Activated naive CD8-positive, alpha-beta T cell treated with anti-CD3 and anti-CD28 coated beads, Interleukin-2, amount 50 U/mL, for 16 hours (primary cell): ENCODE measurements at places on chromosomes 5 and 9.

- DNase-seq, result no peak
Observed at GRCh38 chr9:14170973-14171596, 142.9 kb downstream of the NFIB start.

GRCh38 chr9:37839496-37840461 is 39.2 kb downstream of the DCAF10 start:
- no peak for DNase-seq

- DNase-seq, result no peak
Observed at GRCh38 chr9:38051780-38052546, 17.1 kb downstream of the SHB start.

DNA sequence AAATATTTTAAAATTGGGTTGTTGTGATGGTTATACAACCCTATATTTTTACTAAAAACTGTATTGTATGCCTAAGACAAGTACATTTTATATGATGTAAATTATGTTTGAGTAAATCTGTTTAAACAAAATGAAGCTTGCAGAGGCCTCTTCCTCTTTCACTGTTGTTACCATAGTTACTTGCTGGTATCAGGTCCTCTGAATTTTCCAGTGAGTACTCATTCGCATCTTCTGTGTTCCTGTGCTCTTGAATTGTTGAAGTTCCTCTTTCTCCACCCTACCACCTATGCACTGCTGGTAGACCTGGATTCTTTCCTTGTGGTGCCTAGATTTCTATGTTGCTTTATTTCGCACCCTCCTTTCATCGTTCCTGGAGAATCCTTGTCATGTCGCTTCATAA is 938.5 kb upstream of the ACO1 start:
- DNase-seq, result no peak

DNA sequence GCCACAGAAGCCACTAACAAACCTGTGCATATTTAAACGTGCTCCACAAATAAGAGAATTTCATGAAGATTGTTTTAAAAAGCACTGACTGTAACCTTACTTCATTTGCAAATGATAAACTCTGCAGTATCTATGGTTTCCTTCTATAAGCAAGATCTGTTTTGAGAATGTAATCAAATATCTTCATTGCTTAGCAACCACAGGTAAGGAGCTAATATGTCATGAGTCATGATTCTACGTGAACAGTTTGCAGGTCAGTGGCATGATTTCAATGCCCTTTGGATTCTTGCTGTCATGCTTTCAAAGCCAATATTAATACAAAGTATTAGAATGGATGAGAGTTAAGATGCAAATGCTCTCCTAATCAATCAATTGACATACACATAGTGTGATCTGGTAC is 325.0 kb downstream of the EDIL3 start:
- DNase-seq, result no peak

GRCh38 chr9:7123743-7124142 is 366.0 kb downstream of the KDM4C start:
- DNase-seq, result no peak

GRCh38 chr9:112044881-112045280 is 130.2 kb downstream of the SUSD1 start:
- no peak for DNase-seq

DNA sequence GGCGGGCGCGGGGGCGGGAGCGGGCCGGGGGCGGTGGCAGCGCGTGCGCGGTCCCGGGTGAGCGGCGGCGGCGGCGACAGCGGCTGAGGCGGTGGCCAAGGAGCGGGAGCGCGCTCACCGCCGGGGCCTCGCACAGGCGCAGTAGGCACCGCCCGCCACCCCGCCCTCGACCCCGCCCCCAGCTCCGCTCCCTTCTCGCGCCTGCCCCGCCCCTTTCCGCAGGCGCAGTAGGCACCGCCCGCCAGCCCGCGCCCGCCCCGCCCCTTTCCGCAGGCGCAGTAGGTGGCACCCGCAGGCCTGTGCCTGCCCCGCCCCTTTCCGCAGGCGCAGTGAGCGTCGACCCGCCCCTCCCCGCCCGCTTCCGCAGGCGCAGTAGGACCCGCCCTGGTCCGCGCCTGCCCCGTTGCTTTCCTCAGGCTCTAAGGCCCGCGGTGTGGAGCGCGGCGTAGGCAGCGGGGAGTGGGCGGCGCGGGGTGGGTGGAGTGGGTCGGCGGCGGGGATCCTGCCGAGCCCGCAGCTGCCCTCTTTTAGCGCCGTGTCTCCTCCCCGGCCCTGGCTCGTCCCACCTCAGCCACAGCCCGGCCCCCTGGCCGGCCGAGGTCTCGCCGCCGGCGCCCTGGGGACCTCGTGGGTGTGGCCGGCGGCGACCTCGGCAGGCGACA is at the start of gene CAMSAP1:
CAMSAP1 (minus strand) TSS at position 116 of the 662 bp plus-strand sequence. CDS start 387 bp downstream, outside the sequence.
- DNase-seq, result peak; percentile 83

GRCh38 chr5:33761139-33761538 is 130.7 kb downstream of the ADAMTS12 start:
- no peak for DNase-seq

- DNase-seq, result no peak
Observed at GRCh38 chr5:68285075-68285840, 69.7 kb downstream of the PIK3R1 start.

GRCh38 chr5:39461007-39461682 is 36.4 kb upstream of the DAB2 start:
- no peak for DNase-seq

- DNase-seq, result no peak
Observed at GRCh38 chr9:128628471-128629048, 28.1 kb downstream of the DYNC2I2 start.

- no peak for DNase-seq
Observed at GRCh38 chr5:113204525-113205161, 228.0 kb downstream of the DCP2 start.

DNA sequence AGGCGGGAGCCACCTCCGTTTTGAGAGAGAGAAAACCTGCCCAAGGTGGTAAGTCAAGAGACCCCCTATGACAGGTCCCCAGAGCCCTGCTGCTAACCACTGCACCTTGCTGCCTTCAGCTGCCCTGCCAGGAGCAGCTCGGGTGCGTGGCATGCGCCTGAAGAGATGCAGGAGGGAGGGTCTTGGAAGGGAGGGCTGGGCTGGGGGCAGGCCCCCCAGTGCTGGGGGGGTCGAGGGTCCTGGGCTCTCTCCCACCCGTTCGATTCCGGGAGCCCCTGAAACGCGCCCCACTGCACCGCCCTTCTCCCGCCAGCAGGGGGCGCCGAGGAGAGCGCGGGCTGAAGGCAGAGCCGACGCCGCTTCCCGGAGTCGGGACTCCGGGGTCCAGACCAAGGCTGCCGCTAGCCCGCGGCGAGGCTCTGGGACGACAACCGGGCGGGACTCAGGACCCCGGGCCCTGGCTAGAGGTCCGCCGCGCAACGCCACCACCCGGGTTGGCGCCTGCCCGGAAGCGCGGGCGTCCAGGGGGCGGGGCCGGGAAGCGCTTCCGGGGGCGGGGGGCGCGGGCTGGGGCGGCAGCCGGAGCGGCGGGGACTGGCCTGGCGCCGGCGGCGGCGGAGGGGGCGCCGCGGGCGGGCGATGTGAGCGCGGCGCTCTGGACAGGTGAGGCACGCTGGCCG is at the start of gene ZBTB34:
ZBTB34 (plus strand) TSS at position 563 of the 680 bp plus-strand sequence. CDS start 18,761 bp downstream, outside the sequence.
- peak; percentile 47 for DNase-seq

GRCh38 chr5:93573354-93574351 is 7.4 kb downstream of the NR2F1-AS1 start:
- no peak for DNase-seq

- DNase-seq, result no peak
Observed at GRCh38 chr5:169848271-169848670, 132.0 kb downstream of the INSYN2B start.

- no peak for DNase-seq
Observed at GRCh38 chr5:116583085-116583861, 8.7 kb upstream of the SEMA6A start.

- DNase-seq, result no peak
Observed at GRCh38 chr9:111627260-111627963, 3.7 kb upstream of the DNAJC25 start.

GRCh38 chr5:160480652-160481051 is 59.0 kb downstream of the PTTG1 start:
- no peak for DNase-seq

- DNase-seq, result no peak
Observed at GRCh38 chr5:91850031-91850430, 466.9 kb upstream of the ARRDC3 start.

DNA sequence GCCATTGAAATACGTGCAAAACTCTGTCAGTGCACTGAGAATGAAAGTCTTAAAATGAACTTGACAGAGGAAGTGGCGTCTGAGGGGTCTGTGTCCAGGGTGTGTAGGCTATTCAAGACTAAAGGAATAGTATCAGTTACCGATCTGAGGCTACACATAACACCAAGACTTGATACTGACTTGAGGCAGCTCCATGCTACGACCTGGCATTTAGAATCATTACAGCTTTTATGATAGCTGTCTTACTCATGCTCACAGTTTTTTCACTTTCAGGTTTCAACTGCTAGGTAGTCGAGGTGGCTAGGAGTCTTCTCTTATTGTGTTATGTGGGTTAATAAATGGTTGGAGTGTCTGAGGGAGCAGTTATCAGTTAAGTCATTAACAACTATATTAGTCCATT is 92.8 kb upstream of the SLCO6A1 start:
- no peak for DNase-seq

- DNase-seq, result no peak
Observed at GRCh38 chr9:134217431-134218210, 53.3 kb upstream of the RNU6ATAC start.
